ENCODE measurements at places on chromosomes 1 and 21.

DNA sequence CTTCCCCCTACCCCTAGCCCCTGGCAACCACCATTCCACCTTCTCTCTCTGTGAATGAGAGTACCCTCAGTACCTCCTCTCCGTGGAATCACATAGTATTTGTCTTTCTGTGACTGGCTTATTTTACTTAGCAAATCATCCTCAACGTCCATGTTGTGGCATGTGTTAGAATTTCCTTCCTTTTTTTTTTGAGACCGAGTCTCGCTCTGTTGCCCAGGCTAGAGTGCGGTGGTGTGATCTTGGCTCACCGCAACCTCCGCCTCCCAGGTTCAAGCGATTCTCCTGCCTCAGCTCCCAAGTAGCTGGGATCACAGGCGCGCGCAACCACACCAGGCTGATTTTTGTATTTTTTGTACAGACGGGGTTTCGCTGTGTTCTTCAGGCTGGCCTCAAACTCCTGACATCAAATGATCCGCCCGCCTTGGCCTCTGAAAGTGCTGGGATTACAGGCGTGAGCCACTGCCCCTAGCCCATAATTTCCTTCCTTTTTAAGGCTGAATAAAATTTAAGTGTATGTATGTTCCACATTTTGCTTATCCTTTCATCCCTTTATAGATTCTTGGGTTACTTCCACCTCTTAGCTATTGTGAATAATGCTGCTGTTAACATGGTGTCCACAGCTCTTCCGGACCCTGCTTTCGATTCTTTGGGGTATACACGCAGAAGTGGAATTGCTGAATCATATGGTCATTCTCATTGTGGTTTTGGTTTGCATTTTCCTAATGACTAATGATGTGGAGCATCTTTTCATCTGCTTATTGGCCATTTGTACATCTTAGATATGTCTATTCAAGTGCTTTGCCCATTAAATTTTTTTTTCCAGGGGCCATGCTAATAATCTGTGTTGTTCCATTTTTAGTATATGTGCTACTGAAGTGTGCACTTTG is 32.3 kb downstream of the ERRFI1 start:
- DNase-seq = no peak

DNA sequence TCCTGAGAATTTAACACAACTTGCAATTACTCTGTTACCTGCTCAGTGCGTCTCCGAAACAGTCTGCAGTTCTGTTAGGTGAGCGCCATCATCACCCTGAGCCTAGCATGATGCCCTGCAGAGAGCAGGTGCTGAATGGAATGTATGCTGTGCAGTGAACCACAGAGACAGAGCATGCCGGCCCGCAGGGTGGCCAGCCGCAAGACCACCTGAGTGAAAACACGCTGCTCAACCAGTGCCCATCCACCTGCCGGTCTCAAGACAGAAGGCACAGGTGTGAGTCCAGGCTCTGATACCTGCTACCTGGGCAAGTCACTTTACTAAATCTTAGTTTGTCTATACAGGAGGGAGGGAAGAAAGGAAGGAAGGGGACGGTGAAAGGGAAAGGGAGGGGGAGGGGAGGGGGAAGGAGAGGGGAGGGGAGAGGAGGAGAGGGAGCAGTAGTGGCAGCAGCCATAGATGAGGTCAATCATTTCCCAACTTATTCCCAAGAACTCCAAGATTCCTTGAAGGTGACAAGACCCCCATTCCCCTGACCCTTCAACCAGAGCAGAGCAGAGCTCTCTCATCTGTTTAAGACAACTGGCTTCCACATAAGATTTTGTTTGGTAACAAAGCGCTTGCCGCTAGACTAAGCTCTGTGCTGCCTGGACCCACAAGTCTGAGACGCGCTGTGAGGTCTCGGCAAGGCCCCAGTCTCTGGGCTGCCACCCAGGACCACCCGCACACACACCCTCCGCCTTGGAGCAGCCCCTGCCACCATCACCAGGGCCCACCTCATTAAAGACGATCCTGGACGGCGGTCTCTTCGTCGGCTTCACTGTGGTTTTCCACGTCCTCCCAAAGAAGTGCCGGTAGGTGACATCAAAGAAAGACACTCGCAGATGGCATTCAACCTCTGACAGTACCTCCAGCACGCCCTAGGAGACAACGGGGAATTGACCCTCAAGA is 14.5 kb downstream of the NPHP4 start:
- no peak for DNase-seq

DNA sequence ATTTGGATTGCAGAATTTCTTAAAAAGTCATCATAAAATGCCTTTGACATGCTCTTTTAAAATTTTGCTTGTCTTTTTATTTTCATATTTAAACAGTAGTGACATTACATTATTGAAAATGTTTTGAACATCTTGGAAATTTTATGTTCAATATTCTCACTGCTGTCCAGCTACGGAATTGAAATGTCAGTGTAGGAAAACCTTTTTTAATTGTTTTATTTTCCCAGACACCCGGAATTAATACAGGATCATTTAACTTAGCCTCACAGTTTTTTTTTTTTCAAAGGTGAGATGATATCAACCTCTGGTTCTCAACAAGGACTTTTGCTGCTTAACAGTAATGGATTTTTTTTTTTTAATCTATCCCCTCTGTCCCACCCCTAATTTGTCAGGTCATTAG is 4.1 kb downstream of the RBM15 start:
- no peak for DNase-seq

DNA sequence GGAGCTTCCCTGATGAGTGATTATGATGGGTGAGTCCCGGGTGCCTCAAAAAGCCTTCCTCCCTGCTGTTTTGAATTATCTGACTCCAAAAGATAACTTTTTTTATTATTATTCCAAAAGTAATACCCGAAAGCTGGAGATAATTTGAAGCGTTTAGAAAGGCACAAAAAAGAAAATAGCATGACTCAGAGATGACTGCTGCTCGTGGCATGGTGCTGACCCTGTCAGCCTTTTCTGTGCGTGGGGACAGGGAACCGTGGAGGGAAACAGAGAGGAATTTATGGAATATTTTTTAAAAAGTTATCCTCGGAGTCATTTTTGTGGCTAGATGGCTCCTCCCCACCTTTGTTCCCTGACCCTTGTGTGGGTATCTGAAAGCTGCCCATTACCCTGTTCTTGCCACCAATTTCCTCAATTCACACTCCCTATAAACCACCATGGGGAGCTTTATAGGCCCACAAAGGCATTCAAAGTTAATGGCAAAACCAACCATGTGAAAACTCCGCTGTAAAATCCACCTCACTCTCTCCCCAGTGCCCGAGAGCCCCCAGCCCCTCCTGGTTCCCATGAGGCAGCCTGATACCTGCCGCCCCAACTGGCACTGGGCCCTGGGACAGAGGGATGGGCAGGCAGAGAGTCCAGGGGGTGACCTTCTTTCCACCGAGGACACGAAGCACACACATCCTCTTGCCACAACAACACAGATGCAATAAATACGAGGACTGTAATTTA is 37.5 kb downstream of the IGSF21 start:
- no peak for DNase-seq

DNA sequence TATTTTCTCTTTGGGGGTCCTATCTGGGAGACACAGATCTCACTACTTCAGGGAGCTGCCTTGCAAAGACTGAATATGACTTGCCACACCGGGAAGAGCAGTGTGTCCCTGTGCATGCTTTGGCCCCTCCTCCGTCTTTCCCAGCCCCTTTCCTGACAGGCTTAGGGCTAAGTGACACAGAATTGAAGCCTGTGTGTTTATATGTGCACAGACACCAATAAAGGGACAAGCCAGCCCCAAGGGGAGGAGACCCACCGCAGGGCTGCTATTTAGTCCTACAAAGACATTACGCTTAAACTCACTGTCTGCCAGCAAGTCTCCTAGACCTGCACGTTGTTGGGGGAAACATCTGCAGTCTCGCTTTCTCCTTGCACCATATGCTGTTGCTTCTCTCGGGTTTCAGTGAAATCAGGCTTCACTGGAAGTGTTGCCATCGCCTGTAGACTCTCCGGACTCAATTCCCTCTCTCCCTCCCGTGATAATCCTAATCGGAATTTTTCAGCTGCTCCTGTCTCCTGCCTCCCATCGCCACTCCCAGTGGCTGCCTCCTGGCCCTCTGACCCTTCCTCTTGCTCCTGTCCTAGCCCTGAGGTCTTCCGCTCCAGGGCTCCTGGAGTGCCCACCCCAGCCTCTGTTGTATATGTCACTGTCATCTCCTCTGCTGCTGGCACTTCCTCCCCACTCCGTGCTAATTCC is 58.5 kb upstream of the LRRC53 start:
- no peak for DNase-seq

Measured in activated CD4-positive, alpha-beta T cell treated with anti-CD3 and anti-CD28 coated beads, Interleukin-2, amount 50 U/mL, for 4 hours (primary cell).